Heart right ventricle (tissue), 16 donors: ENCODE measurements at places on chromosomes 4 and X. TPM values are rescaled to one million over a fixed set of nuclear protein-coding genes. Genes with fewer than 3 reads are reported as not detected.
A peak's percentile ranks its signal among the peaks of the same experiment; 100 is the strongest.

GAGE12C gene
- not detected for polyA plus RNA-seq

DNA sequence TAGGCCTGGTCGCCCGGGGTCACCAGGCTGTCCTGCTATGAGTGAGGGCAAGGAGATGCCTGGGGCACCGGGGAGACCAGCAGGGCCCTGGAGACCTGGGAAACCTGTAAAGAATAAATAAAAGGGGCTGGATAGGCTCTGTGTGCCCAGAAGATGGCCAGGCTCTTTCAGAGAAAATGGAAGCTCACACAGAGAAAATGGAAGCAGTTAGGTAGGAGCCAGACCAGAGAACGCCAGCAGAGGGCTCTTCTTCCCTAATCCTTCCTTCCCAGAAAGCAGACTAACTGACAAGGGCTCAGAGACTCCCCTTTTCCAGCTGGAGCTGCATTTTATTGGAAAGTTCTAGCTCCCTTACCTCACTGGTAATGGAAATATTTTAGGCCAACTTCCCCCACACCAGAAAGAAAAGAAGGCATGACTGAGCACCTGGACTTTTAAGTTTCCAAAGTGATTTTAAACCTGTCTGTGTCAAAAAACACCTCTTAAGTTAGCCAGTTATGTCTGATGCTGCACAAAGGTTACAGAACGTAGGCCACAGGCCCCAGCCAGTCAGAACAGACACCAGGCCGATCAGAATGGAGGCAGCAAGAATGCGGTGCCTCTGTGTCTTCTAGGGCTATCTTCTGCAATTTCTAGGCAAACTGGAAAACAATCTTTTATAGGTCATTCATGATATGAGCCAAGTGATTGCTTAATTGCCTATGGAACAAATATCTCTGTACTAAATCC, 74.0 kb downstream of the ATG4A start:
- H3K27ac ChIP-seq = no peak overlapping the region
- H3K4me3 ChIP-seq = no peak overlapping the region
- no peaks in the 10 kb centered on the region for H3K36me3 ChIP-seq
- no peaks in the 10 kb centered on the region for H3K4me1 ChIP-seq
- DNase-seq = no peak

GRCh38 chr4:82223715-82224114, 150.1 kb downstream of the HNRNPD start:
- no peak for DNase-seq
- H3K36me3 ChIP-seq = no peaks in the 10 kb centered on the region
- H3K4me1 ChIP-seq = peaks cover 15% of the 10 kb centered on the region
- H3K27me3 ChIP-seq = no peaks in the 10 kb centered on the region

DNA sequence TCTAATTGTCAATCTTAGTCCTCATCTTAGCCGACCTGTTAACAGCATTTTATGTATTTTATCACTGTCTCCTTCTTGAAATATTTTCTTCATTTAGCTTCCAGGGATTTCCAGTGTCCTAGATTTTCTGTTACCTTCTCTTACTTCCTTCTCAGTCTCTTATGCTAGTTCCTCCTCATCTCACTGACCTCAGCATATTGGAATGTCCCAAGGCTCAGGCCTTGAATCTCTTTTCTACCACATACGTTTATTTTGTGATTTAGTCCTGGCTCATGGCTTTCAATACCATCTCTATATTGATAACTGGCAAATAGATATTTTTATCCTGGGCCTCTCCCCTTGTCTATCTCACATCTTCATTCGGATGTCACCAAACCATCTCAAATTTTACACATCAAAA, 61.1 kb downstream of the IQCM start:
- no peaks in the 10 kb centered on the region for H3K4me1 ChIP-seq

- DNase-seq = no peak
- H3K4me3 ChIP-seq = no peak overlapping the region
- H3K27me3 ChIP-seq = no peaks in the 10 kb centered on the region
- peaks cover 8% of the 10 kb centered on the region for H3K36me3 ChIP-seq
- H3K27ac ChIP-seq = peak overlapping the region; percentile 35
- peaks cover 25% of the 10 kb centered on the region for H3K4me1 ChIP-seq
Observed at GRCh38 chr4:139715746-139716391, 50.2 kb downstream of the MGST2 start.

- no peaks in the 10 kb centered on the region for H3K27me3 ChIP-seq
- no peaks in the 10 kb centered on the region for H3K36me3 ChIP-seq
- no peak overlapping the region for H3K4me3 ChIP-seq
- no peak for DNase-seq
- H3K4me1 ChIP-seq = no peaks in the 10 kb centered on the region
- H3K27ac ChIP-seq = no peak overlapping the region
Observed at GRCh38 chr4:174882317-174882992, 35.7 kb upstream of the ADAM29 start.

GRCh38 chr4:113112338-113112978, 63.0 kb downstream of the ANK2 start:
- H3K36me3 ChIP-seq = no peaks in the 10 kb centered on the region
- H3K4me1 ChIP-seq = peaks cover 18% of the 10 kb centered on the region
- H3K27ac ChIP-seq = no peak overlapping the region
- H3K27me3 ChIP-seq = no peaks in the 10 kb centered on the region

- H3K36me3 ChIP-seq = no peaks in the 10 kb centered on the region
- H3K4me3 ChIP-seq = no peak overlapping the region
- DNase-seq = peak; percentile 7
Observed at GRCh38 chr4:14719053-14719452, 283.2 kb upstream of the CPEB2 start.
